ENCODE measurements at places on chromosomes 2 and 18.

DNA sequence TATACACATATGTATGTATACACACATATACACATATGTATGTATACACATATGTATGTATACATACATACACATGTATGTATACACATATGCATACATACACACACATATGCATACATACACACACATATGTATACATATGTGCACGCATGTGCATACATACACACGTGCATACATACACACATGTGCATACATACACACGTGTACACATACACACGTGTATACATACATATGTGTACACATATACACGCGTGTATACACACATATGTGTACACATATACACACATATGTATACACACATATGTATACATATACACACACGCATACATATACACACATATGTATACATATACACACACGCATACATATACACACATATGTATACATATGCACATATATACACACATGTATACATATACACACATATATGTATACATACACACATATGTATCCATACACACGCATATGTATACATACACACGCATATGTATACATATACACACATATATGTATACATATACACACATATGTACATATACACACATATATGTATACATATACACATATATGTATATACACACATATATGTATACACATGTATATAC lies 21.5 kb downstream of the NABP1 start:
- no peak for DNase-seq

DNA sequence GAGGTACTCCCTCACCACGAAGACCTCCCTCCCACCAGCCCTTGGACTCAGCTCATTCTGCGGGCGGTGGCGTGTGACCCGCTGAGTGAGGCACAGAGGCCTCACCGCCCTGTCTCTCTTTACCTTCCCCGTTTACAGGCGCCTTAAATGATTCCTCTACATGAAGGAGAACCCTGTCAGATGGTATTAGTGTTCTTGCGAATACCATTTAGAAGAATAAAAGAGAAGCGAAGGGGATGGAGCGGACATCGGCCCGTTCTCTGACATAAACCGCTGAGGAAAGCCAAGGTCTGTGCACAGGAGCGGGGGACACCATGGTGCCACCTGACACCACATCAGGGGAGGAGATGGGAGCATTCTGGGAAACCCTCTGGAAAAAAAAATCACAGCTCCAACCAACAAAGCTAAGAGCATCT lies 179.8 kb downstream of the HDAC4 start:
- no peak for DNase-seq

DNA sequence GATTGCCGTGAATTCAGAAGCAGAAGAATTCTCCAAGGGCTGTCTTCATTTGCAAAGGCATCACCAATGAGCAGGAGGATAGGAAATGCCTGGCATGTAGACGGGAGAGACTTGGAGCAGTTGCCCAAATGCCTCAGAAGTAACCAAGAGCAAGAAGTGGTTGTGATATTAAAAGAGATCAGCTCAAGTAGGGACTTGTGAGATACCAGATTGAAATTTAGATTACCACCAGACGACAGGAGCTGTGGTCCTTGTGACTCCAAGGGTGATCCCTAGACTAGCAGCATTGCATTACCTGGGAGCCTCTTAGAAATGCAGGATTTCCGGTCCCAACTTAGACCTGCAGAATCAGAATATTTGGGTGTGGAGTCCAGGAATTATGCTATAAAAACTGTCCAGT lies 228.6 kb upstream of the EPAS1 start:
- DNase-seq, result no peak

DNA sequence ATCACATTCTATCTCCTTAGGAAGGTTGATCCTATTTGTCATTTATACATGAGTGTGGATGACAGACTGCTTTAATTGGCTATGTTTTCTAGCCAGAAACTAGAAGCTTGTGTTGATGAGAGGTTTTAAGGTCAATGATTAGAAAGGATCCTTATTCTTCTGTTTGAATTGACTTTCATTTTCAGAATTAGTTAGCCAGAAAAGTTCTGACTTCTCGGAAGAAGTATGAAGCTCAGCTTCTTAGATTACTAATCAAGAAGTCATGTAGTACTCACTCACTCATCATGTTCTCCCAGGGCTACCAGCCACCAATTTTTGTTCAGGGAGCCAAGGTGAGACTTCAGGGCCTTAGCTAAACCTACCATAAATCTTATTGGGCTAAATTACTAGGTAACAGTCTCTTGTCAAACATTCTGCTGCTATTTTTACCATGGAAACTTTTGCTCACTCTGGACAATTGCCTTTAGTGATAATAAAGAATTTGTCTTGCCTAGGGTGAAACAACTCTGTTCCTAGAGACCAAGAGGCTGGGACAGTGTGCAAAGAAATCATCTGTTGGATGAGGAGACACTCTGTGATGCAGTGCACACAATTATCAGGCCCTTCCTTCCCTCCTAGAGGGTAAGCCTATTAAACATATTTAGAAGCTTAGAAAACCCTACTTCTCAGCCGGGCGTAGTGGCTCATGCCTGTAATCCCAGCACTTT lies 111.6 kb upstream of the DNMT3A start:
- DNase-seq, result no peak

DNA sequence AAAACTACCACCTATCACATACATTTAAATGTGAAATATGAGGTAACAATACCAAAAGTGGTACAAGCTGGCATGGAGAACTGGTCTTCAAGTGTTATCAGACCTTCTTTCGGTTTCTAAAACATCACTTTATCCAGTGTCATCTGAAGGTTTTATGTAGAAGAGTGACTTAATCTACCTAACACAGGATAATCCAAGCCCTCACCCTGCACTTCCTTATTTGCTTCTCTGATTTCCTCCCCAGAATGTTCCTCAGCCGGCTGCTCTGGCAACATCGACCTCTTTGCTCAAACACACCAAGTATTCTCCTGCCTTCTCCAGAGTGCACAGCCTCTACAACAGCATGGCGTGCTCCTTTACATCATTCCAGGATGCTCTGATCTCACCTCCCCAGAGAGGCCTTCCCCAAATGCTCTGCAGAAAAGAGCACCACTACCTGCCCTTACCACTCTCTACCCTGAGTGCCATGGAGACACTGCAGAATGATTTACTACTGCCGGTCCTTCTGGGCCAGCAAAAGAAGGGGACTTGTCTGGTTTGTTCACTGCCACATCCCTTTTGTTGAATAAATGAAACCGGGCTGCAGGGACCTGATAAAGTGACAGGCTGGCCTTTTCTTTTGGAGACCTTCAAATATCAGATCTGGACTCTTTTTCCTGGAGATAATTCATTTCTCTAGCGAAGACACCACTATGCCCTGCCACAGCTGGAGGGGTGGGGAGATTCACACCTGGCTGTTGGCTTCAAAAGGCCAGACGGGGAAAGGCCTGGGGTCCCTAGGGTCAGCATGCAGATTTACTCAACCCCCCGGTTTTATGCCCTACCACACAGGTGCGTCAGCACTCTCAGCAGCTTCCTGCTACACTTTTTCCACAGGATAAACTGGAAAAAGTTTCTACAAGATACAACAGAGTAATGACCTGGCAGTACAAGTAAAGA lies 42.0 kb downstream of the TTR start:
- DNase-seq, result no peak

Measured in Ammon's horn (tissue), 1 donor.